ENCODE measurements at places on chromosomes 3 and 15.

DNA sequence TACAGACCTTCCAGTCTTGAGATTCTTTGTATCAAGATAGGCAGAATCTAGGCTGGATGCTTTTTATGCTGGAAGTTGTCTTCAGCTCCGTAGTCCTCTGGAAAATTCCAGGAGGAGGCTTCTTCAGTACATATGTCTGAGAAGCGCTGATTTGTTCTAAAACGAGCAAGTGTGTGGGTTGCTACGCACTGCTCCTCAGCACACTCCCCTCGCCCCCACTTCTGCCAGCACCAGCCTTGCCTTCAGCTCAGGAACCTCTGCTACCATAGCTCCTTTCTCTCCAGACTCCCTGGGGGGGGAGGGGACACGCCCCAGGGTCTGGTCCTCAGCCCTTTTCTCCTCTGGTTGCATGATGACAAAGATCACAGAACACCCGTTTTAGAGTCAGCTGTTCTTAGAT is 75.5 kb upstream of the TRA2B start:
- no peak for DNase-seq

DNA sequence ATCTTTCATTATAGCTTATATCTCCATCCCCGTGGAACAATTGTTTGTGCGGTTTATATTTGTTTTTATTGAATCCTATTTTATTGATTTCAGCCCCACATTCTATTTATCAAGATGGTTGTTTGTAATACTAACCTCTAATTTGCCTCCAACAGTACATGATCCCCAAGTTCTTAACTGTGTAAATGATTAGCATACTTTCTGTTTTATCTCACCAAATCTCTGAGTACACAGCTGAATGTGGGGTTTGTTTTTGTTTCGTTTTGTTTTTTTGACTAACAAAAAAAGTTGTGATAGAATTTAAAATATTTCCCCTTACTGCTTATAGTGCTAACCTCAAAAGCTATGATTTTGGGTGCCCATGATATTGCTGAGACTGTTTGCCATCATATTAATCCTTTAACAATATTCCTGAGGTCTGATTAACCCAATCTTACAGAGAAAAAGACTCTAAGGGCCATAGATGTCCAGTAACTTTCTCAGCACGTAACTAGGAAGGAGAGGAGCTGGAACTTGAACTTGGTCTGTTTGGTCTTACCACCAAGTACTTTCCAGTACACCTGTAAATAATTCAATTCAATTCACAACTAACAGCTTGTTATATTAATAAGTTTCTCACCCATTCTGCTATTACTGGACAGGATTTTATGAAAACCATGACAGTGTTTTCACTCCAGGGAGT is 789.8 kb downstream of the TUSC7 start:
- DNase-seq: no peak

DNA sequence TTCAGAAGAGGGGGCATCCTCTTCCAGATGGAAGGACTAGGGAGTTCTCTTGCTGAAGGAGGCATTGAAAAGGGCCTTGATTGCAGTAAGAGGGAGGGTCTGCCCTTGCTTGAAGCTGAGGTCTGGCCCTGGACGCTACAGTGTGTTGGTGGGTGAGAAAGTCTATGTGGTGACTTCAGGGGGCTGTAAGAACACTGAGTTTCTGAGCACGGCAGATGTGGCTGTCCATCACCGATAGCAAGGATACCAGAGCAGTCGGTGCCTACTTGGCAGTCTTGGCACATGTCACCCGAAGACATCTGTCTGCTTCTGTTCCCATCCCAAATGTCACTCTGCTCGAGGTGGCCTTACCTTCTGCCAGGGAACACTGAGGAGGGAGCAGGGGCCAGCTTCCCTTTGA is 631.1 kb upstream of the CFAP20DC start:
- no peak for DNase-seq

DNA sequence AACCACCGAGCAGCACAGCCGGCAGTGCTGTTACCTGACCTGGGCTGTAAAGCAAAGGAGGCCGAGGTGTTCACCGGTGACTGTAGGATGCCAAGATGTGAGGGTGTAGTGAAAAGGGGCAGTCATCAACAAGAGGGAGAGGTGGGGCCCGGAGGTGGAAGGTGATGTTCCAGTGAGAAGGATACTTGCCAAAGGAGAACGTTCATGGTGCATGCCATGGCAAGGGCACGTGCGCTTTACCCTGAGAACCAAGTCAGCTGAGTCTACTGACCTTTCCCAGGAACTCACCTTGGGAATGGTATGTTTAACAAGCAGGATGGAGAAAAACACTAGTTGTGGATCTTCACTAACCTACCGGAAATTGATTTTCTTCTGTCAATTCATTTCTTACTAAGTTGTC is 211.1 kb downstream of the PDZRN3 start:
- no peak for DNase-seq

- DNase-seq: no peak
These were observed 98.9 kb downstream of the APBA2 start for GRCh38 chr15:28984421-28985315.

GRCh38 chr3:17820275-17820674 is 77.8 kb upstream of the TBC1D5 start:
- DNase-seq: no peak

GRCh38 chr3:121481106-121481880 is 64.5 kb downstream of the POLQ start:
- DNase-seq: no peak

DNA sequence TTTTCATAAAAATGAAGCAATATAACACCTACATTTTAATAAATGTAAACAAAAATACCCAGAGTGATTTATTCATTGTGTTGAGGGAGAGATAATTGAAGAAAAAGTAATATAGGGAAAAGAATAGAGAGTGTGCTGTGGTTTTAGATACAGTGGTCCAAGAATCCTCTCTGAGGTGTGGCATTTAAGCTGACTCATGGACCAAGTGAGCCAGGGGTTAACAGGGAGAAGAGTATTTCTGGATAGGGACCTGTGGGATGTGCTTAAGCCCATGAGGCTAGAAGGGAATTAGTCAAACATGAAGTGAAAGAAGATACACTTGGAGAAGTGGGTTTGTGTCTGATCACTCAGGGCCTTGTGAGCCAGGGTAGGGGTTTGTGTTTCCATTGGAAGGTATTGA is 680.7 kb upstream of the GRM7 start:
- no peak for DNase-seq

DNA sequence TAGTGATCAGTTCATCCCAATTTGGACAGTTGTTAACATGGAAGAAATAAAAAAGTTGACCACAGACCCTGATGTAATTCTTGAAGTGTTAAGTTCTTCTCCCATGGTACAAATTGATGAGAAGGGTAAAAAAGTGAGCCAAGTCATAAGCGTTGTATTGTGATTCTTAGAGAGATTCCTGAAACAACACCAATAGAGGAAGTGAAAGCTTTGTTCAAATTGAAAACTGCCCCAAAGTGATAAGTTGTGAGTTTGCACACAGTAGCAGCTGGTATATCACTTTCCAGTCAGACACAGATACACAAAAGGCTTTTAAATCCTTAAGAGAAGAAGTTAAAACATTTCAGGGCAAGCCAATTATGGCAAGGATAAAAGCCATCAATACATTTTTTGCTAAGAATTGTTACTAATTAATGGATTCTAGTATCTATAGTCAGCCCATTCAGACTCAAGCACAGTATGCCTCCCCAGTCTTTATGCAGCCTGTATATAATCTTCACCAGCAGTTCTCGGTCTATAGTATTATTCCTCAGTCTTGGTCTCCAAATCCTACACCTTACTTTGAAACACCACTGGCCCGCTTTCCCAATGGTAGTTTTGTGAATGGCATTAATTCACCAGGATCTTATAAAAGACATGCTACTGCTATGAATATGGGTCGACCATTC is 38.2 kb downstream of the CDIN1 start:
- no peak for DNase-seq

- no peak for DNase-seq
These were observed 80.3 kb downstream of the CPN2 start for GRCh38 chr3:194270627-194271459.

- no peak for DNase-seq
These were observed 104.8 kb upstream of the RAD18 start for GRCh38 chr3:9068051-9068450.

DNA sequence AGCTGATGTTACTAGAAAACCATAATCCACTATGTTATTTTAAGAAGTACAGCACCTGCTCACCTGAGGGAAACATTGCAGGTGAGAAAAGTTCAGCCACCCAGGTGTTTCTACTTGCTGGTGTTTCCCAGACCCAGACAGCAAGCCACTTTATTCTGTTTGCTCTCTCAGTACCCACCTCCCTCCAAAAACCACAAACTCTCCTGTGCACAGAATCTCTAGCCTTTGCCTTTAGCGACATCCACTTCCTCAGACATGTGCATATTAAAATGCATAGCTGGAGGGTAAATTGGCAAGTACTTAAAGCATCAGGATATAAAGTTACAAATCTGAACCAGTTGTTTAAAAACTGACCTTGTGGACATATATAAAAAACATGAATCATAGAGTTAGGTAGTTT is 36.7 kb downstream of the VGLL3 start:
- DNase-seq: no peak

DNA sequence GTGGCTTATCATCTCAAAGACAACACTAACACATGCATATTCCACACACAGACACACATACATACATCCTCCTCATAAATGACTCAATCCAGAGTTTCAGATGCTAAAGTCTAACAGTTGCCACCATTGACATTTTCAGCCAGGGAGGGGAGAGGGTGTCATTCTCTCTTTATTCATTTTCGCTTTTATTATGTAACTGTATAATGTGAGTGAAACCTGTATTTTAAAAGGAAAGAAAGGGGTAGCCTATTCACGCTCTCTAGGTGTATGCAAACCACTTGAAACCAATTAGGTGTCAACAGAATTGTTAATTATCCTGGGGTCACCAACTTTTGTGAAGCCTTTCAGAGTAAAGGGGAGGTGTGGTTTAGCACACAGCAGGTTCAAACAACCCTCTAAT is 1282.9 kb downstream of the ROBO2 start:
- DNase-seq: no peak
